Lung (tissue), 17 donors: ENCODE measurements at places on chromosomes 3 and 15. TPM values are rescaled to one million over a fixed set of nuclear protein-coding genes. Genes with fewer than 3 reads are reported as not detected.
A peak's percentile ranks its signal among the peaks of the same experiment; 100 is the strongest.

LRRC2 gene
- total RNA-seq, result 3.1 TPM

DNAH12 gene
- 13.4 TPM for total RNA-seq

LMCD1 gene
- 95.7 TPM for total RNA-seq

SPTBN5 gene
- total RNA-seq, result 1.6 TPM

ISLR2 gene
- 0.31 TPM for total RNA-seq

C3orf20 gene
- 0.14 TPM for total RNA-seq

IQCH gene
- total RNA-seq, result 10.5 TPM

SLC12A8 gene
- 9.8 TPM for total RNA-seq

- no peak overlapping the region for H3K27ac ChIP-seq
- H3K27me3 ChIP-seq, result no peaks in the 10 kb centered on the region
- no peaks in the 10 kb centered on the region for H3K4me1 ChIP-seq
- no peak overlapping the region for H3K4me3 ChIP-seq
- H3K36me3 ChIP-seq, result no peaks in the 10 kb centered on the region
Observed at GRCh38 chr3:134600685-134601463, 49.9 kb downstream of the KY start.

- H3K4me3 ChIP-seq, result no peak overlapping the region
- no peaks in the 10 kb centered on the region for H3K4me1 ChIP-seq
- H3K27me3 ChIP-seq, result no peaks in the 10 kb centered on the region
- H3K27ac ChIP-seq, result no peak overlapping the region
- DNase-seq, result no peak
Observed at GRCh38 chr3:42697289-42698051, 5.1 kb downstream of the HHATL start.

DNA sequence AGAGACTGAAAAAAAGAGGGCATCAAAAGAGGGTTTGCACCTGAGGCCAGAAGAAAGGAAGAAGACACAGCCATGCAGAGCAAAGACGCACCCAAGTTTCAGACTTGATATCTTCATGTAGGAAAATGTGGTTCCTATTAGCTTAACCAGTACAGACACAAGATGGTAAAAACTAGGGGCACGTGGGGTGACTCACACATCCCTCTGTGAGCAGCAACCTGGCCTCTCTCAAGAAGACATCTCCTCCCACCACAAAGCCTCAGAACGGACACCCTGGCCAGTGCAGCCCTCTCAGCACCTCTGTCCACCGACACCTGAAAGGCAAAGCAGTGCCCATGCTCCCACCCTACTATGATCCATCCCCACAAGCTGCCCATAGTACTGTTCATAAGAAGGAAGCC is 33.3 kb downstream of the GLB1 start:
- no peak overlapping the region for H3K4me3 ChIP-seq
- no peaks in the 10 kb centered on the region for H3K4me1 ChIP-seq
- H3K36me3 ChIP-seq, result peaks cover 15% of the 10 kb centered on the region
- H3K27ac ChIP-seq, result no peak overlapping the region
- DNase-seq, result no peak

DNA sequence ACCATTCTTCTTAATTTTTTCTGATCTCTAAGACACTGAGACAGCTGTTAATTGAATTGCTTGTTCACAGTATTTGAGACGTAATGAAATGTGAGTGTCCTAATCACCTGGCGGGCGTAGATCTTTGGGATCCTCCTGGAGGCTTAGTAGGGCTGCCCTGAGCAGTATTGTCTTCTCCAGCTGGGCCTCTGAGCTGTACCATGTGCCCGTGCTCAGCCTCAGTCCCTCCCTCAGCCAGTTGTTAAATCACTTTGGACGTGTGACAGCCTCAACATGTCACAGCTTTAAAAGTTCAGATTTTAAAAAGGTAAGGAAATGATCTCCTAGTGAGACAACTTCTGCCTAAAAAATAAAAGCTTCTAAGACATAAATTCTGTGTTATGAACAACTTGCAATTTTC is 35.5 kb downstream of the IGF1R start:
- H3K27ac ChIP-seq, result no peak overlapping the region
- H3K36me3 ChIP-seq, result no peaks in the 10 kb centered on the region
- H3K4me3 ChIP-seq, result no peak overlapping the region
- H3K4me1 ChIP-seq, result peaks cover 32% of the 10 kb centered on the region
- no peaks in the 10 kb centered on the region for H3K27me3 ChIP-seq

GRCh38 chr3:112647122-112647521 is 6.2 kb upstream of the CCDC80 start:
- H3K36me3 ChIP-seq, result no peaks in the 10 kb centered on the region
- no peaks in the 10 kb centered on the region for H3K27me3 ChIP-seq
- H3K27ac ChIP-seq, result no peak overlapping the region
- H3K4me1 ChIP-seq, result peaks cover under 1% of the 10 kb centered on the region
- H3K4me3 ChIP-seq, result no peak overlapping the region

- H3K36me3 ChIP-seq, result no peaks in the 10 kb centered on the region
- no peak overlapping the region for H3K27ac ChIP-seq
- no peaks in the 10 kb centered on the region for H3K27me3 ChIP-seq
- DNase-seq, result peak; percentile 81
Observed at GRCh38 chr15:51312166-51313073, 26.0 kb downstream of the CYP19A1 start.

DNA sequence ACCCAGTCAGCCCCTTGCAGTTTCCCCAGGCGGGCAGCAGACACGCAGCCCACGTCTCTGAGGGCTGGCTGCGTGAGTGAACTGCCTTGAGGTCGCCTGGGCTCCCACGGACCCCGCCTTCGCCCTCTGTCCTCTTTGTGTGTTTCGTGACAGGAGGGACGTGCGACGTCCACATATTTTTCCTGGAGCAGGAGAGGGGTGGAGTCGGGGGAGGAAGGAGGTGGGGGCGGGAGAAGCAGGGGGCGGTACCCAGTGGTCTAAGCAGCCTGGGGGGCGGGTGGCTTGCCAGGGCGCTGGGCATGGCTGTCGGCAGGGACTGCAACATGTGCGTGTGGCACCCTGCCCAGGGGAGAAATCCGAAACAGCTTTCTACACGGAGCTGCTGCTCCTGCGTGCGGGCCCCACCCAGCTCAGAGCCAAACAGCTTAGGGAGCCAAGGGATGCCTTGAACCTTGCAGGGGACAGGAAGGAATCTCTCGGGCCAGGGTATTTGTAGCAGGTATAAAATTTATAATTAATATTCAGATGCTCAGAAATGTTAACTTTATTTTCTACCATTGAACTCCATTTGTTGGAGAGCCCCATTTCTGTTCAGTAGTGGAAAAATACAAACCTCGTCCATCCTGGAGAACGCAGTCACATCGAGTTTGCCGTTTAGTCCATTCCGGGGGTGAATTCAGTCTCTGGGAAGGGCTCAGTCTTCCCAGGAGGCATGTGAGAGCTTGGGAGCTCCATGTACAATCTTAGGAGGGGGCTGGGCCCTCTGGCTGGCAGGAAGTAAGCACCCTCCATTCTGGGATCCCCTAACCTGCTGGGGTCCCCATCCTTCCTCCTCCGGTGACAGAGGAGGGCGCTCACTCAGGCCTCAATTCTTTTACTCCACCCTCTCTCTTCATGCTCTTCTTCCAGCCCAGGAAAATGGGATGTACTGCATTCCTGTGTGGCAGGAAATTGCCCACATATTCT is 79.1 kb upstream of the MEF2A start:
- H3K4me3 ChIP-seq, result peak overlapping the region; percentile 24
- DNase-seq, result peak; percentile 69
- H3K4me1 ChIP-seq, result no peaks in the 10 kb centered on the region

- H3K27me3 ChIP-seq, result no peaks in the 10 kb centered on the region
- H3K27ac ChIP-seq, result no peak overlapping the region
- no peak for DNase-seq
- no peaks in the 10 kb centered on the region for H3K36me3 ChIP-seq
Observed at GRCh38 chr3:75180235-75180944, 483.7 kb upstream of the FRG2C start.

- no peak overlapping the region for H3K4me3 ChIP-seq
- no peaks in the 10 kb centered on the region for H3K4me1 ChIP-seq
- no peaks in the 10 kb centered on the region for H3K27me3 ChIP-seq
- no peak for DNase-seq
- no peaks in the 10 kb centered on the region for H3K36me3 ChIP-seq
Observed at GRCh38 chr3:173913974-173914421, 516.5 kb downstream of the NLGN1 start.

DNA sequence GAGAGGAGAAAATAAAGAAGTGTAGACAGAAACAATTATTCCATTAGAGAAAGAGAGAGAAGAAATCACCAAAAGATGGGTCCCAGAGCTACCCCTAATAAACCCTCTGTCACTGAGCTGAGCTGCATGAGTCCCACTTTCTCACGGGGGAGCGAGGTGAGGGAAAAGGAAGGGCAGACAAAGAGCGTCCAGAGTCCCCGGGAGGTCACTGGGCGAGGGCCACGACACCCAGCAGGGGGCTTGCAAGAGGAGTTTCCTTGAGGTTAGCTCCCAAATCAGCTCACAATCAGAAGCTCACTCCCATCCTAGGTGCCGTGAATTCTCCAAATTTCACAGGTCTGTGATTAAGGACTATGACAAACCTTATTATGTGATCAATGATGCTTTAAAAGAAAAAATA is 62.3 kb downstream of the XXYLT1 start:
- no peak overlapping the region for H3K4me3 ChIP-seq
- peak overlapping the region; percentile 14 for H3K27ac ChIP-seq
- no peak for DNase-seq
- H3K36me3 ChIP-seq, result no peaks in the 10 kb centered on the region
- H3K4me1 ChIP-seq, result peaks cover 27% of the 10 kb centered on the region
- H3K27me3 ChIP-seq, result no peaks in the 10 kb centered on the region

- peaks cover 22% of the 10 kb centered on the region for H3K4me1 ChIP-seq
- H3K27ac ChIP-seq, result peak overlapping the region; percentile 98
- peak overlapping the region; percentile 73 for H3K4me3 ChIP-seq
- DNase-seq, result peak; percentile 59
Observed at GRCh38 chr15:85380812-85381642, 624 bp downstream of the AKAP13 start.

- H3K4me1 ChIP-seq, result no peaks in the 10 kb centered on the region
- H3K36me3 ChIP-seq, result no peaks in the 10 kb centered on the region
- H3K27me3 ChIP-seq, result no peaks in the 10 kb centered on the region
- peak; percentile 31 for DNase-seq
- no peak overlapping the region for H3K4me3 ChIP-seq
Observed at GRCh38 chr3:105618556-105618955, 250.3 kb downstream of the CBLB start.

DNA sequence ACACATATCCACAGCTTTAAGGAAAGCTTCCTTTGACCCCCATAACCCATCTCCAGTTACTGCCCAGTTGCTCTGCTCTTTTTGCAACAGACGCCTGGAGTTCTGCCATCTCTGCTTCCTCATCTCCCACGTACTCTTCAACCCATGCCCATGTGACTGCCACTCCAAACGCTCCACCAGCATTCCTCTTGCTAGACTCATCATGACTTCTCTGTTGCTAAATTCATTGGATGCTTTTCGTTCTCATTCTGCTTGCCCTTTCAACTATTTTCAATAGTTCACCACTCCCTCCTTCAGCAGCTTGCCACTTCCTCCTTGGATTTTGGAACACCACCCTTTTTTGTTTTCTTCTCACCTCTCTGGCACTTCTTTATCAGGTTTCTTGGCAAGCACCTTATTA is 2.7 kb upstream of the KNSTRN start:
- H3K36me3 ChIP-seq, result no peaks in the 10 kb centered on the region
- peaks cover 2% of the 10 kb centered on the region for H3K27me3 ChIP-seq
- no peak overlapping the region for H3K4me3 ChIP-seq
- H3K4me1 ChIP-seq, result peaks cover 2% of the 10 kb centered on the region

DNA sequence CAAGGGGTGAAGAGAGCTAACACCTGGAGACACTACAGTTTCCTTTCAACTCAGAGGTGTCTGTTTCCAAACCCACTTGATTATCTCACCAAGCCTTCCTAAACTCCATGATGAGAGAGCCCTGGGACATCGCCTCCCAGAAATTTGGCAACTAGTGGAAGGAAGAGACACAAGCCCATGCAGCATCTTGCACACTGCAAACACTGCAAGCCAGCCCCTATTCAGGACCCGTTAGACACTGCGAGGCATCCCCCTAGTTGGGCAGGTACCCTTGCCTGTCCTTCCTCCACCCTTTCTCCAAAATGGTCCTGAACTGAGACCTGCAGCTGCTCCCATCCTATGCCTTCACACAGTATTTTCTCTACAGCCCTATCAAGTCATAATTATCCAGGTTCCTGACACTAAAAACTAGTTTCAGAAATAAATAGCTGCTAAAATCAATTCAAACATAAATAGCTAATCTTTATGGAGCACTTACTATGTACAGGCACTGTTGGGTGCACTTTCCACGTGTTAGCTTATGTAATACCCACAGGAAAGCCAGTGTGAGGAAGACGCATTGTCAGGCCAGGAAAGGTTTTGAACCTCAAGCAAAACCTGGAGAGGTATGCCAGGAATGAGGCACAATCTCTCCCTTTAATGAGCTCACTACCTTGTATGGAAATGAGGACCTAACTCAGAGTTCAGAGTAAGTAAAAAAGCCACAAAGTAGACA is 2.8 kb downstream of the MAGI1 start:
- H3K4me3 ChIP-seq, result no peak overlapping the region
- peak overlapping the region; percentile 73 for H3K27ac ChIP-seq
- peak; percentile 43 for DNase-seq
- no peaks in the 10 kb centered on the region for H3K27me3 ChIP-seq
- peaks cover 19% of the 10 kb centered on the region for H3K4me1 ChIP-seq

- no peaks in the 10 kb centered on the region for H3K27me3 ChIP-seq
- H3K4me3 ChIP-seq, result no peak overlapping the region
- no peaks in the 10 kb centered on the region for H3K36me3 ChIP-seq
- no peaks in the 10 kb centered on the region for H3K4me1 ChIP-seq
- no peak for DNase-seq
Observed at GRCh38 chr15:29099131-29099880, 170.3 kb downstream of the NSMCE3 start.

DNA sequence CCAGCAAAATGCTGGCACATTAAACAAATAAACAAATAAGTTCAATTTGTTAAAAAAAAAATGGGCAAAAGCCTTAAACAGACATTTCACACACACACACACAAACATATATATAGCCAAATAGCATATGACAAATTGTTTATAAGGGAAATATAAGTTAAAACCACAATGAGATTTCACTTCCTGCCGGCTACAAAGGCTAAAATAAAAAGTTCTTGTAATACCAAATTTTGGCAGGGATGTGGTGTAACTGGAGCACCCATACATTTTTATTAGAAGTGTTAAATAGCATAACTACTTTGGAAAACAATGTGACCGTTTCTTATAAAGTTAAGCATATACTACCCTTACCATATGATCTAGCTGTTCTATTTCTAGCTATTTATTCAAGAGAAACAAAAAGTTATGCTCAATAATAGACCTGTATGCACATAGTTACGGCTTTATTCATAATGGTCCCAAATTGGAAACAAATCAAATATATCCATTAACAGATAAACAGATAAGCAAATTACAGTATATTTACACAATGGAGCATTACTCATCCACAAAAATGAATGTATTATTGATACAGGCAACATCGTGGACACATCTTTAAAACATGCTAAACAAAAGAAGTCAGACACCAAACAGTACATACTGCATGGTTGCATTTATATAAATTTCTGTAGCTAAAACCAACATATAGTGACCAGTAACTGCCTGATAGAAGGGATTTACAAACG is 93.9 kb downstream of the EOMES start:
- H3K36me3 ChIP-seq, result no peaks in the 10 kb centered on the region
- H3K4me3 ChIP-seq, result no peak overlapping the region
- H3K27me3 ChIP-seq, result no peaks in the 10 kb centered on the region
- H3K27ac ChIP-seq, result no peak overlapping the region
- peaks cover 3% of the 10 kb centered on the region for H3K4me1 ChIP-seq
